ENCODE measurements at places on chromosomes 2 and 18.

GRCh38 chr2:28766070-28766469, 14.4 kb downstream of the PPP1CB start:
- DNase-seq = no peak

DNA sequence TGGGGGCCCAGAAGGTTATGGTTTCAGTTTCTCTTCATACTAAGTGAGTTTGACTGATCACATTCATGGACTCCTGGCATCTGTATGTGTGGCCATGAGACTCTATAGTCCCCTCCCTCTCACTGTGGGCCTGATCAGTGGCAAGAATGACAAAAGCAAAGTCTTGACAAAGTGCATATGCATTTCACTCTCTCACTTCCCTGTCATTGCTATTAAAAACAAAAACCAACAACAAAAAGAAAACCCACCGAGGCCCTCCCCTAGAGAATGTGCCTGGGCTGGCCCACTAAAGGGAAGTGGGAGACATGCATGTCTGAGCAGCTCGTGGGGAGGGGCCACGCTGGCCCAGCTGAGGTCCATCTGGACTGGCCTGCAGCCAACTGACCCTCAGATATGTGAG, 600.1 kb upstream of the RAB6C start:
- DNase-seq = no peak

DNA sequence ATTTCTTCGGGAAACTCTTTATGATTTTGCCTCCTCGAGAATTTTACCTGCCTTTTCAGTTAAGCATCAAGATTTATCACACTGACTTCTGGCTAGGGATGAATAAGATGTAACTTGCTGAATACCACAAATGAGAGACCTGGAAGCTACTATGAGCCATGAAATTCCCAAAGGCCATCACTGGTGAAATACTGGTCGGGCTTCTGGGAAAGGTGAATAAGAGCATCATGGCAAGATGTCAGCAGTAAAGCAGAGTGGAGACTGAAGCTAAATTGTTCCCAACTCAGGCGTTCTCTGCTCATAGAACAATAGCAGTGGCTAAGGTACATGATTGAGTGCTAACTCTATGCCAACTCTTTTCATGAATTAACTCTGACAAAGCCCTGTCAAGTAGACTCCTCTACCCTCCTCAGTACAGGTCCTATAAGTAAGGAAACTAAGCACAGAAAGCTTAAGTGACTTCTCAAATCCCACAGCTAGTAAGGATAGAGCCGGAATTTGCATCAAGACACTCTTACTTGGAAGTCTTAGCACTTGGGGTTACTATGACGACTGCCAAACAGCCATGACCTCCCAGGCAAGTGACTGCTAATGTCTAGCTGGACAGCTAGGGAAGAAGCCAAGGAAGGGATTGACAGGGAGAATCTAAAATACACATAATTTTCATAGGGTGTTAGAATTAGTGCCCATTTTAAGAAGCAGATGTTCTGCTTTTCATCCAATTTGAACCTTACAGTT, 22.7 kb upstream of the DSC3 start:
- no peak for DNase-seq

DNA sequence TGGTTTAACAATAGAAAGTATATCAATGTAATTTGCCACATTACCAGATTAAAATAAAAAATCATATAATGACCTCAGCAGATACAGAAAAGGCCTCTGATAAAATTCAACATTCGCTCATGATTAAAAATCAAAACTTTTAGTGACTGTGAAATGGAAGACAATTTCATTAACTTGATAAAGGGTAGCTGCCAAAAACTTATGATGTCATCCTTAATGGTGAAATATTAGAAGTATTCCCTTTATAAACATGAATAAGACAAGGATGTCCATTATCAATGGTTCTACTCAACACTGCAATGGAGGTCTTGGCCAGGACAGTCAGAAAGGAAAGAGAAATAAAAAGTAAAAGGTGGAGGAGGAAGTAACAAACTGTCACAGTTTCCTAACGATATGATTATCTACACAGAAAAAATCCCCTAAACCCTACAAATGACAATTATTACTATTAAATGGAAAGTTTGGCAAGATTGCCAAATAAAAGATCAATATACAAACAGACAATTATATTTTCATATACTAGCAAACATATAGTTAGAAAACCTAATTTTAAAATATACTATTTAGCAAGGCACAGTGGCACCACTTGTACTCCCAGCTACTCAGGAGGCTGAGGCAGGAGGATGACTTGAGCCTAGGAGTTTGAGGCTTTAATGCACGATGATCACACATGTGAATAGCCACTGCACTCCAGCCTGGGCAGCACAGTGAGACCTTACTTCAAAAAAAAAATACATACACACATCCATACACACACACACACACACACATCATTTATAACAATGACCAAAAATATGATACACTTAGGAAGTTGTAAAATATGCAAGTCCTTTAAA, 12.8 kb downstream of the METTL8 start:
- no peak for DNase-seq

- DNase-seq = no peak
These were observed 410.7 kb upstream of the TNP1 start for GRCh38 chr2:217270485-217271121.

GRCh38 chr2:211900518-211900917, 638.1 kb downstream of the ERBB4 start:
- DNase-seq = no peak

DNA sequence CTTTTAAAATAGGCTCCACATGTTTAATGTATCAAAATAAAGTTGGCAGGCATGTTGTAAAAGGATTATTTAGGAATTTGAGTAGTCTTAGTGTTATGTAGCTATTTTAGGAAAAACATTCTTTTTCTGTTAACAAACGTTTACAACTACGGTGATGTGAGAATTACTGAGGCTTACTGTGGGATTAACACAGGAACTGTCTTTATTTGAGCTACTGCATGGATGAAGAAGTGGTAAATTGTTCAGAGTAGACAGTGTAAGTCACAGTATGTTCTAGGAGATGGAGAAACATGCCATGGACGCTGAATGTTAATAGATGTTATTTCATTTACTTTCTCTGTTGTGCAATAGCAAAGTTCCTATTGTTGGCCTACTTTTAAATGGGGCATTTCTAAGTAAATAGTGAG, 1.6 kb downstream of the PPM1B start:
- no peak for DNase-seq

GRCh38 chr2:641164-641871, 35.9 kb downstream of the TMEM18 start:
- DNase-seq = no peak

Data from T-helper 1 cell (primary cell).